Stimulated activated CD4-positive, alpha-beta T cell treated with anti-CD3 and anti-CD28 coated beads, Interleukin-12 subunit alpha, Interleukin-12 subunit beta, amount 100 ng/mL, for 24 hours (primary cell): ENCODE measurements at places on chromosomes 4 and X.
A peak's percentile ranks its signal among the peaks of the same experiment; 100 is the strongest.

DNA sequence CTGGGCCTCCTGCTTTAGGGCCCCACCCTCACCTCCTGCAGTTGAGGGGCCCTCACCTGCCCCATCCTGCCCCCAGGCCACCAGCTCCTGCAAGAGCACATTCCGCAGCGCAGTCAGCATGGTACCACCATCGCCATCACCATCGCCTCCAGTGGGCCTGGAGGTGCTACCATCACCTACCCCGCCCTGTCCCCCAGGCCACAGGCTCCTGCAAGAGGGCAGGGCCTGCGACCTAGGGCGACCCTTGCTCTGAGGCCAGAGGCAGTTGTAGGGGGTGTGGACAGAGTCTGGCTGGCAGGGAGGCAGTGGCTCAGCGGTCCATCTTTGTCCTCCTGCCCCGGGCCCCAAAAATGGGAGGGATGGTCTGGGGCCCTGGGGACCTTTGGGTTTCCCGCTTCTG lies 3.9 kb upstream of the HAUS7 start:
- DNase-seq: no peak

DNA sequence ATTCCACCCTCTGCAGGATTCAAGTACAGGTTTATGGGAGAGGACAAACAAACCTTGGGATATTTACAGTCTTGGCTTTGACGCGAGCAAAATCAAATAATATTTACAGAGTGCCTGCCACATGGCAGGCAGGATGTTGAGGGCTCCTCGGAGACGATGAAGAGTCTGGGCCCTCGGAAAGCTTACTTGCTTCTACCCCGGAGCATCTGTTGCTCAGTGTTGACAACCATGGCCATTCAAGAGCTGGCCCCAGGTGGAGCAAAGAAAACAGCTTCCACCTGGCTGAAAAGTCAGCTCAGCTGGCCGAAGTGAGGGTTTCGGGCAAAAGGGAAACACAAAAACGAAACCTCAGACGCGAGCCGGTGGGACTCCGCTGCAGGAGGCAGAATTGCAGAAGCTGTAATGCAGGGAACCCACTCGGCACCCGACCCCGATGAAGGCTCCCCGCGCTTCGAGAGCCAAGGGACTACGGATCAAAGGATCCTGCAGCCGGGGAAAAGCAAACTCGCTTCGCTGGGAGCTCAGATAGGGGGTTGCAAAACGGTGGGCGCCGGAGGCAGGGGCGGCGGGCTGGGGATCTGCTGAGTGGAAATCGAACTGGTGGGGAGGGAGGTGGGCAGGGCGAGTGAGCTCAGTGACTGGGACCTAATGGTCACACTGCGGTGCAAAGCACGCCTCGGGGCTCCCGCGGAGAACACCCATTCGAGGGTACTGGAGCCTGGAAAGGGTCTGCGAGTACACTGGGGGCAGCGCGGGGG lies 805 bp downstream of the ATP8A1 start:
- DNase-seq: peak; percentile 26

- no peak for DNase-seq
These were observed 109.5 kb downstream of the ADGRL3 start for GRCh38 chr4:61309616-61310015.

- DNase-seq: no peak
These were observed 588.4 kb upstream of the FAM241A start for GRCh38 chr4:111556851-111557250.

DNA sequence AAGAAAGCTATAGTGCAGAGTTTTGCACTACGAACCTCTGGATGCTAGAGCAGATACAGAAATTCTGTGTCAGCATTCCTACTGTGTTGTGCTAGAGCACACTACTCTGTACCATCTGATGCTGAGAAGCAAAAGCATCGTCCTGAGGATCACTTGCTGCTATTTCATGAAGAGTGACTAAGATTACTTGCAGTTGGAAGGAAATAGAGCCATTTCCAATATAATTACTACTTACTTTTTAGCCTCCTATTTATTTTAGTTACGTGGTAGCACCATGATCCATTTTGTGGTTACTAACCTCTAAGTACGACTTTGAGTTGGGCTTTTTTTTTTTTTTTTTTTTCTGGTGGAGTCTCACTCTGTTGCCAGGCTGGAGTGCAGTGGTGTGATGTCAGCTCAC lies 226.7 kb downstream of the PALLD start:
- DNase-seq: no peak

DNA sequence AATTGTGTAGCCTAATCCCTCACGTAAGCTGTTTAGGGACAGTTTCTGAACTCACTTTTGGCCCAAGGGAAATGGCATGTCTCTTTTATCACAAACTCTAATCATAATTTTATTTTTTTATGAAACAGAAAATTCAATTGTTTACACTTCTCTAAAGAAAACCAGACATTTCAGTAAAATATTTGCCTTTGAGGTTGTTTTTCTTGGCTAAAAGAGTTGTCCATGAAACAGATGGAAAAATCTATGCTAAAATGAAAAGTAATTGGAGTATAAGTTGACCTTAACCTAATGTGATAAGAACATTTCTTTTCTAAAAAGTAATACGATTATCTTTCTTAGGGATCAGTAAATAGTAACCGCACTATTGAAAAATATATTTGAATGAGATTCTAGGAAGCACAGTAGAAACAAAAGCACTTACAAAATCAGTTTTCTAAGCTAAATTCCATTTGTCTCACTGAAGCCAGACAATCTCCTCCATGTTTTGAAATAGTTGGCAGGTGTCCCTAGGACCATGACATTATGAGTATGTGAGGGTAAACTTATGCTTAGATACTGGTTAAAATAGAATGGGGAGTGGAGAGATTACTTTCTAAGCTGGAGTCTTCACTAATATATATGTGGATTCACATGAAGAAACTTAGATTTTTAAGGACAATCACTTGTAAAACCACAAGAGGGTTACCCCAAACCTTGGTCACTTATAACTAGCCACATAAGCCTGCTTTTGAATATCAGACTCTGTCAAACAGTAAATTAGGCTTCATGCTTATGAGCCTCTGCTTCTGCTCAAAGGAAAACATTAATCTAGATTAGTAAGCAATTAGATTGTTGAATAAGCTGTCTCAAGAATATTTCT lies 20.1 kb upstream of the TET2 start:
- no peak for DNase-seq

GRCh38 chr4:121143131-121143530 lies 21.0 kb downstream of the TNIP3 start:
- DNase-seq: no peak

- peak; percentile 46 for DNase-seq
These were observed 4.8 kb upstream of the DAPP1 start for GRCh38 chr4:99811850-99812249.

DNA sequence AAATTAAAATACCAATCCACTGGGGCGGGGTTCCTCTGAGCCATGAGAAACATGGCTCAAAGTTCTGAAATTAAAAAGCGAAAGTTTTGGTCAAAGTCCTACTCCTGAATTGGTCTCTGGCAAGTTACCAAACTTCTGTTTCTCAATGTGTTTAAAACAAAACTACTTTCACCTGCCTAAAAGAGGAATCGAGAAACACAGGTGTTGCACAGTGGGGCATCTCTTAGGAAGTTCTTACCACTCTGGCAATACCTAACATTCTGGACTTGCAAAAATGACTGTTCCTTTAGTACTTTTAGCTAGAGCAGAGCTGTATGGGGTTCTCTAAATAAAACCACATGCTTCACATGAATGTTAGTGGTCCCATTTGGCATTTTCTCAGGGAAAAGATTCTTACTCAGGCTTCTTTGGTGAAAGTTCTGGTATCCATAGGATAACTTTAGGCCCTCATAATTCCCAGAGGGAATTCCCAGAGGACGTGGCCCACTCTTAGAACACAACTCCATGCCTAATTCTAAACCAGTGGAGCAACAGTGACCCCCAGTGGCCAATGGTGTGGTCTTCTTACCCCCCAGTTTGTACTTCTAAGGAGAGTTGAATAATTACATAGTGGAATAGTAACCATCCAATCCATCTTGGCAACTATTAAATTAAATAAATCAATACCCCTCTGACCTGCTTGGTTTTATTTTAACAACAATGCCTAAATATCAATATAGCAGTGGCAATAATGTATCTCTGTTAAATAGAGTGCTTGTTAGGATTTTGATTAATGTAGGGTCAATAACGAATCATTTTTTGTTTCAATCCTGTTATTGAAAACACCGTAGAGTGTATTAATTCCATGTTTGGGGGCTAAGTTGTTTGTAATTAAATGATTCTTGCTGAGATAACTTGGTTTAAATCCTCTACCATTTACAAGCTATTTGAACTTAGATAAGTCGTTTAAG lies 21.9 kb downstream of the BMP3 start:
- DNase-seq: no peak

GRCh38 chr4:42615131-42615763 lies 41.7 kb downstream of the ATP8A1 start:
- DNase-seq: no peak

DNA sequence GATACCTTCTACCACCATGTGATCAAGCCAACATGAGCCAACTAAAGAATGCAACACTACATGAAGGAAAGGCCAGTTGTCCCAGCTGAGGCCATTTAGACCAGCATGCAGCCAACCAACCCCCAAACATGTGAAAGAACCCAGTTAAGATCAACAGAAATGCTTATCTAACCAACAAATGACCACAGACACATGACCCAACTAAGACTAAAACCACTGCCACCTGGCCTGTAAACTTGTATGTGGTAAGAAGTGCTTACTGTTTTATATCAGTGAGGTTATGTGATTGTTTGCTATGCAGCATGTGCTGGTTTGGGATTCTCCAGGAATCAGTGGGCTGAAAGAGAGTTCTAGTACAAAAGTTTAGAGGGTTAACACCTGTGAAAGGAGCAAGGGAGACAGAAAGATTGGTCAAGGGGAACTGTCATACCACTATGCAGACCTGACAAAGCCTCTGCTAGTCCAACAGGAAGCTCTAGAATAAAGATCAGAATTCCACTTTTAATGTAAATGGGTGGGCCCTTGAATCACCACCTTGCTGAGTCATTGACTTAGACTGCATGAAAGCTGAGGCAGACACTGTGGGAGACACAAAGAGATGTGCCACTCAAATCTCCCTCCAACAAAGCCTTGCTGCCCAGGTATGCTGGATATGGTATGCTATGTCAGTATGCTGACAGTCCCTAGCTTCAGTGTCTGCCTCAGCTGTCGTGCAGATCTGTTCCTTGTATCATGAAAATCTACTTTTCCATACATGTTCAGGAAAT lies 6.1 kb upstream of the SH3D19 start:
- DNase-seq: no peak

- DNase-seq: no peak
These were observed 11.8 kb downstream of the RASL11B start for GRCh38 chr4:52873861-52874343.

GRCh38 chrX:133294126-133294525 lies 76.0 kb upstream of the TFDP3 start:
- no peak for DNase-seq

DNA sequence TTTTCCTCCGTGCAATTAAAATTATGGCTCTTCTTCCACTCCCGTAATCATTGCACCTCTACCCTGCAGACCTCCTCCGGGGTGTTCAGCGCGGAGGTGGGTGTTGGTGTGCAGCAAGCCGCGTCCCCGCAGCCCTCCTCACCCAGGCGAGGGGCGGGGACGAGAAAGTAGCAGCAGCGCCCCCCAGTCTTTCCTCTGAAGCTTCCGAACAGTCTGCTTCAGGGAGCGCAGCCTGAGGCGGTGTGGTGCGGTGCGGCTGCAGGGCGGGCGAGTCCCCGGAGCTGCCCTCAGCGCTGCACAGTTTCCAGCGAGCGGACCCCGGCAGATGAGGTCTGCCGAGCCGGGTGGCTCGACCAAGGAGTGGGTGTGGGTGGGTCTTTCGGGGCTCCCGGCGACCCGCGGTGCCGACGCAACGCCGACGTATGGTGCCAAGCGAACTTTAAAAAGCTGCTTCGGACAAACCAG lies at the start of gene FRAS1:
Gene FRAS1 (plus strand): TSS at position 189 of the 465 bp plus-strand sequence. CDS start 687 bp downstream, outside the sequence.
- DNase-seq: no peak

DNA sequence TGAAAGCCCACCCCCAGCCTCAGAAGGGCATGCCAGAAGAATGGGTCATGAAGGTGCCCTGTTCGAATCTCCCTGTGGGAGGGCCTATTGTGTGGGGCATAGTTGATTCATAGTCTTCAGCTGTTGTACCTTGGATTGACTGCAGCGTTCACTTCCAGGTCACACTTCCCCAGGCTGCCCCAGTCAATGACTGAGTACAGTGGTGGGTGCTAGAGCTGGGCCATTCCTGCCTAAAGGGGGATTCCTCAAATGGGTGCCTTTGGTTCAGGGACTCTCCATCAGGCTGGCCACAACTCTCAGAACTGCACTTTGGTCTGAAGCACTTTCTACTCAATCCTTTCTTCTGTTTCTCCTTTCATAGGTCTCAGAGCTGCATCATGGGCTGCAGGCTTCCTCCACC lies 35.0 kb upstream of the RASGEF1B start:
- no peak for DNase-seq

GRCh38 chrX:115503099-115503498 lies 57.9 kb upstream of the PLS3 start:
- DNase-seq: no peak

GRCh38 chr4:95956094-95956493 lies 116.2 kb downstream of the PDHA2 start:
- DNase-seq: no peak

GRCh38 chr4:39032218-39033085 lies at the start of gene TMEM156:
TMEM156 (minus strand) TSS chr4:39032409; CDS start chr4:39032313, 96 bp downstream.
- DNase-seq: peak; percentile 10

GRCh38 chr4:94961420-94961819 lies 203.7 kb downstream of the BMPR1B start:
- DNase-seq: no peak

DNA sequence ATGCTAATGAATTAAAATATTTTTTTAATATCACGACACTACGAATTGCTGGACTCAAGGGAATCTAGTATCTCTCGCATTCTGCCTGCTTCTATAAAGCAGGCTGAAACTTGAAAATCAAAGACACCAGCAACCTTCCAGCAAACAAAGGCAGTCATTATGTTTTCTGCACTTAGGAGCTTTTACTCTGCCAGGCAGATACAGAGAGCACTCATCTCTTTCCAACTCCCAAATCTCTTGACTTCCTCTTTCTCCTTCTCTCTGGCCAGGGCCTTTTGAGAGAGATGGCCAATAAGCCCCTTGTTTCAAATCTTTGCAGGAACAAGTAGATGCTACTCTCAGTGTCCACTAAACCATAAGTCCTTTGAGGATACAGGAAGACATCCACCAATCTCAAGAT lies 95.2 kb upstream of the KLF3 start:
- DNase-seq: no peak

GRCh38 chr4:110165382-110166286 lies 32.8 kb downstream of the ELOVL6 start:
- peak; percentile 35 for DNase-seq

DNA sequence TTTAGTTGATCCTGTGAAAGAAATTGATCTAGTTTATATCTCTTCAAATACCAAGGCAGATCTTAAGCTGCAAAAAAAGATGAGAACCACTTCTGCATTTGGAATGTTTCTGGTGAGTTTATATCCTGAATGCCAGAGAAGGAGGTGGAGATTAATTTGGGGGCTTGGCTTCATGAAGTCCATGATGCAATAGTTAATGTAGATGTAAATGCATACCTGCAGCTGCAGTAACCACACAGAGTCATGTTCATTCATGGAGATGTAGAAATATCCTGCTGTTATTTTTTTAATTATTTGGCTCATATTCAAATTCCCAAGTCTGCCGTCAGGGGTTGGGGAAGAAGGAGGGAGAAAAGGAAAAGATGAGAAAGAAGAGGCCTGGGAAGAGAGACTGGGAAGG lies at the start of gene SULT1E1:
Gene SULT1E1 (minus strand): TSS at position 94 of the 400 bp plus-strand sequence. CDS start 2,501 bp downstream, outside the sequence.
- no peak for DNase-seq

- DNase-seq: no peak
These were observed 39.7 kb downstream of the TRIM61 start for GRCh38 chr4:164937576-164938270.

GRCh38 chrX:85378461-85378860 lies 1.0 kb downstream of the POF1B start:
- no peak for DNase-seq
